AG08396 (cell line): ENCODE measurements at places on chromosomes 2 and 18.
A peak's percentile ranks its signal among the peaks of the same experiment; 100 is the strongest.

DNA sequence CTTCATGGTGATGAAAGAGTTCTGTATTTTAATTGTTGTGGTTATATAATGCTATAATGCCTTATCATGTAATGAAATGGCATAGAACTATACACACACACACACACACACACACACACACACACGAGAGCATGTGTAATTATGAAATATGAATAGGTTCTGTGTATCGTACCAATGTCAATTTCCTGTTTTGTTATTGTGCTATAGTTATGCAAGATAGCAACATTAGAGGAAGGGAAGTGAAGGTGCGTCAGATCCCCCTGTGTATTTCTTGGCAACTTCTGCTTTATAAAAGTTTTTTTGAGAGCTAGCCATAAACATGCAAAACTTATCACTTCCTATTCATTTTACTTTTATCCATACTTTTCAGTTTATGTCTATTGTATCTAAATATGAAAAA, 60.7 kb upstream of the ARHGAP15 start:
- DNase-seq, result no peak

GRCh38 chr2:207487650-207488311, 42.0 kb upstream of the CREB1 start:
- DNase-seq, result peak; percentile 78

GRCh38 chr2:20577495-20578235, 73.2 kb downstream of the HS1BP3 start:
- no peak for DNase-seq

- no peak for DNase-seq
Observed at GRCh38 chr2:233936089-233936488, 18.9 kb downstream of the TRPM8 start.

DNA sequence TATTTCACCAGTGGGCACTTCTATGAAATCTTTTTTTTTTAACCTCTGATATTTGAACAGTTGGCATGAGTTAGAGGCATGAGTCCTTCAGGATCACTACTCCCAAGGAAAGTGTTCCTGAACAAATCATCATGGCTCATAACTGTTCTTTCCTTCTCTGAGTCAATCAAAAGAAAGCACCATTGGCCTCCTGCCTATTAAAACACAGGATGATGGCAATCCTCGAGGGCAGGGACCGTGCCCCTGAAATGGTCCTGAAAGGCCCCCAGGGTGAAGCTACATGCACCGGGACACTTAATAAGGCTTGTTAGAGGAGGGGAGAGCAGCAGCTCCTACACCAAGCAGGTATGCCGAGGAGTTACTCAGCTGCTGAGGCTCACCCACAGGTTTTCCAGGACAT, 43.5 kb downstream of the SLC14A2 start:
- DNase-seq, result no peak

DNA sequence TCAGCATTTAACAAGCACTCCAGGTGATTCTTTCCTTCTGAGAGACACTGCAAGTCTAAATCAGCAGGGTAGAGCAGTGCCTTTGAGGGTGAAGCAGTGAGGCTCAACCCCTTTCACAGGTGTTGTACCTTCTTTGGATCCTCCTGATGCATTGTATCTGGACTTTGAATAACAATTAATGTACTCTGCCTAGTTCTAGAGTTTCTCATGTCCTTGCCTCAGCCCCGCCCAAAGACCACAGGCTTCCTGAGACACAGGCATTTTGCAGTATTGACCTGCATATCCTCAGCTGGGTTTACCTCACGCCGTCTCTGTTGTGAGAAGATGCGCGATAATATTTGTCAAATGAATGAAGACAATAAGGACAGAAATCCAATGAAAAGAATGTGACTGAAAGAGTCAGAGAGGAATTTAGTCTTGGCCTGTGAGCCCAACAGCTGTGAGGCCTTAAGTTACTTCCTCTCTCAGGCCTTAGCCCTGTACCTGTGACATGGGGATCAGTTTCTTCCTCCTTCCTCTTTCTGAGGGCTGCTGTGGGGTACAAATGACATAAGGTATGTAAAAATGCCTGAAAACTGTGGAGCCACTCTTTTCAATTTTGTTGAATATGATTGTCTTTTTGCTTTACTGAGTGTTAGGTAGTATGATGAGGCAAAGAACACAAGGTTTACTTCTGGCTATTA, 43.7 kb downstream of the WIPF1 start:
- DNase-seq, result no peak

GRCh38 chr18:11245879-11246278, 96.5 kb upstream of the PIEZO2 start:
- no peak for DNase-seq

GRCh38 chr18:9285604-9286003, 49.0 kb upstream of the TWSG1 start:
- no peak for DNase-seq

- DNase-seq, result peak; percentile 71
Observed at GRCh38 chr2:226796840-226797288, 2.8 kb downstream of the IRS1 start.
